ENCODE measurements at places on chromosomes 11 and 22.
A peak's percentile ranks its signal among the peaks of the same experiment; 100 is the strongest.

- DNase-seq: no peak
These were observed 17.6 kb upstream of the PPFIA1 start for GRCh38 chr11:70252844-70253243.

GRCh38 chr22:43451371-43452050 is 39.7 kb downstream of the MPPED1 start:
- no peak for DNase-seq

DNA sequence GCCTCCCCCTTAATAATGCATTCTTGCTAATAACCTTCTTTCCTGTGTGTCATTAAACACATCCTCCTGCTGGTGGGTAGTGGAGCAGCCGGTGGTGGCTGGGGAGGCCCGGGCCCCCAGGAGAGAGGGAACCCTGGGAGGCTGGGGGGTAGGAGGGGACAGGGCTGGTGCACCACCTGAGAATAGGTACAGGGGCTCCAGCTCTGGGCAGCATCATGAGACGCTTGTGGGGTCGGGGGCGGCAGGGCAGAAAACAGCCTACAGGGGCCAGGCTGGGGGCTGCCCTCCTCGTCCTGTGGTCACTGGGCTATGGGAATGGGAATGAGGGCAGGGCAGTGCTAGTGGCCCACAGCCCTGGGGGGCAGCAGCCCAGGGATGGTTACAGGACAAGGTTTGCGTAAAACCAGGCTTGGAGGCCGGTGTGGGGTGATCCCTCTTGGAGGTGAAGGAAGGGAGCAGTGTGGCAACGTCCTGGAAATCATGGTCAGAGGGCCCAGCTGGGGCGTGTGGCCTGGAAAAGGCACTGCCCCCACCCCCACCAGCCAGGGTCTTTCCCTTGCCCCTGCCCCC is 18.5 kb upstream of the CCDC188 start:
- no peak for DNase-seq

- DNase-seq: no peak
These were observed 24.8 kb downstream of the ACER3 start for GRCh38 chr11:76885390-76886097.

GRCh38 chr22:30920407-30920806 is 48.2 kb downstream of the MORC2 start:
- no peak for DNase-seq

- DNase-seq: peak; percentile 31
These were observed 8.3 kb upstream of the HTR3B start for GRCh38 chr11:113896156-113896879.

DNA sequence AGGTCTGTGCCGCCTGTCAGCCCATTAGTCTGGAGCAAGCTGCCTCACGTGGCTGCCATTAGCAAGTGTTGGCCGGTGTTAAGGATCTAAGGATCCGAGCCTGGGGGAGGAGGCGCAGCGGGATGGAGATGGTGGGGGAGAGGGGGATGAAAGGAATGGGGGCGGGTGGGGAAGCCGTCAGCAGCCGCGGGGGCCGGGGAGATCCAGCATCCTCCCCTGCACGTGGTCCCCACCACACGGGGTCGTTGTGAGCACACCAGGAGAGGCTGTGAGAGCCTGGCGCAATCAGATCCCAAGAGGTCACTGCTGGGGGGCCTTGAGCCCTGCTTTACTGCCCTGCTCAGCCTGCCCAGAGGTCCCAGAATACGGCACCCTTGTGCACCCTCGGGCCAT is 7.3 kb downstream of the CABP7 start:
- DNase-seq: no peak

GRCh38 chr11:17443926-17444690 is 32.5 kb downstream of the ABCC8 start:
- DNase-seq: no peak

DNA sequence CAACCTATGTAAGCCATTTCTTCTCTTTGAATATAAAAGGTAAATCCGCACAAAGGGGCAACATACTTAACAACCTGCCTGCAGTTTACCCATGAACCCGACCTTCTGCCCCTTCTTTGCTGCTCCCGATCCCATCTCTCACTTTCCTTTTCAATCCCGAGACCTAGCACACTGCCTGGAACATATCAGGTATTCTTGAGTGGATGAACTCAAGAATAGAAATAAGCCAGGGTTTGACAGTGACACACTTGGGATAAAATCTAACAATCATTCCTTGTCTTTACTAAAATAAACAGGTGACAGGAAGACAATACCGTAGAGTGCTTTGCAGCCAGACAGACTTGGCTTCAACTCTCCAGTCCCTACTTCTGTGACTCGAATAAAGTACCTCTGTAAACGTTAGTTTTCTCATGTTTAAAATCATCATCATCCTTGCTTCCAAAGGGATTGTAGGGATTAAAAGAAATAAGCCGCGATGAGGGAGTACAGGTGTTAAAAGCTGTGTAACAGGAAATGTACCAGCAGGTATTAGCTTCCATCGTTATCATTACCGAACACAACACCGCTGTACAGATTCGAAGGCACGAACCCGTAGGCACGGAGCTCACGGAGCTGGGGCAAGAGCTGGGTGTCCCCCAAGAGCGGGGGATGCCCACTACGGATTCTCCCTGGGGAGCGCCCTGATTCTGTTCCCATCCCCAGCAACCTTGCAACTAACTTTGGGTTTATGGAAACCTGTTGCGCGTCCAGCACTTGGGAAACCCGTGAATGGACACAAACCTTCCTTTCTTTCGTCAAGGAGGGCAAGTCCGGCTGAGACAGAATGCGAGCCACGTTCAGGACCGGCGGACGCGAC is 720 bp downstream of the UFD1 start:
- DNase-seq: no peak

DNA sequence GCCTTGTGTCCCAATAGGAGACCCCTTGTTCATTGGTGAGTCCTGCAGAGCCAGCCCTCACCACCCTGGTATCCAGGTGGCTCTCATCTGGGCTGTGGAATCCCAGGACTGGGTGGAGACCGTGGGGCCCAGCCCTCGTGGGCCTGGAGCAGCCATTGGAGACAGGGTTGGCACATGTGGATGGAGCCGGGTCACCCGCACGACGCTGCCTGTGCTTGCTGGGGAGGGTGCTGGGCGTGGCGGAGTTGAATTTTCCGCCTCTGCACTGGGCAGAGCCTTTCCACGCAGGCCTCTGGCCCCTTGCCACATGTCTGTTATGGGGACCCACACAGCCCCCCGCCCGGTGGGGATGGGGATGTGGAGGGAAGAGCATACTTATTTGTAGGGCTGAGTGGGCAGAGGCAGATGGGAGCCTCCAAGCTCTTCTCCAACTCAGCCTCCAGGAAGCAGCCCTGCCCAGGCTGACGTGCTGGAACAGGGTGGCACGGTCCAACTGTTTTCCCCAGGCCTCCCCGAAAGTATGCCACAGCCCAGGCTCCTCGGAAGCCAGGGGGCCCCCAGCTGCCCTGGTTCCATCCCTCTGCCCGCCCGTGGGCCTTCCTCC is 12.6 kb downstream of the GRAMD4 start:
- no peak for DNase-seq

DNA sequence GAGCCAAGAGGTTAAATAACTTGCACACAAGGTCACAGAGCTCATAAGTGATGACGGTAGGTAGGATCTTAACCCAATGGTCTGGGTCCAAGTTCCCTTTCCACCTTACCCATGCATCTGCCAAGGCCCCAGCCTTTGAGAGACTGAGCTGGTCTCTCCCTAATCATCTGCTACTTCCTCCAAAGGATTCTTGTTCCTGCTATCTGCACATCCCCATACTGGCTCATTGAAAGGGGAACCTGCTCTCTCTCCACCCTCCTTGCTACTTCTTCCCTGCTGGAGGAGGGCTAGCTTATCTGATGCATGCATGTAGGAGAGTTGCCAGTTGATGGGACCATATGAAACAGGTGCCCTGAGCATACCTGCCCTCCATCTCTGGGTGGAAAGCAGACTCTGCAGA is 47.7 kb downstream of the COMMD9 start:
- no peak for DNase-seq

GRCh38 chr11:64337538-64338249 is 2.3 kb upstream of the CCDC88B start:
- no peak for DNase-seq

GRCh38 chr11:111641339-111642015 is 39.2 kb downstream of the SIK2 start:
- DNase-seq: no peak

- DNase-seq: no peak
These were observed 41.6 kb downstream of the MRTFA start for GRCh38 chr22:40594924-40595323.

- no peak for DNase-seq
These were observed 35.9 kb upstream of the PRDM11 start for GRCh38 chr11:45110562-45110961.

DNA sequence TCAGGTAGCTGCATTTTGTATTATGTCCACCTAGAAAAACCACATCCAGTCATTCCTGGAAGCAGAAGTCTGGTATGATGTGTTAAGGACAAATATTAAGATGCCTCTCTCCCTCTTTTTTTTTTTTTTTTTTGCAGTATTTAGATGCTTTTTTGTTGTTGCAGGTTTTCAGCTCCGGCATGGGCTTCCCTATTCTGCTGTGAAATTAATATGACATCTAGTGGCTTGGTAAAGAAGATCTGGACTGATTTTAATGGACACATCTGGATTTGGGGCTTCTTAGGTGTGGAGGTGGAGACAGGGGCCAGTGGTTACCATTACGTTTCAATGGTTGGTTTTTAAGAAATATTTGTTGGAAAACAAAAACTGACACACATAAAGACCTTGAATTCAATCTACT is 47.5 kb upstream of the RASSF10 start:
- DNase-seq: no peak

GRCh38 chr11:37762079-37762478 is 1164.0 kb upstream of the RAG2 start:
- DNase-seq: no peak

Measured in NCI-H2081 treated with DMSO at 0.1 percent for 48 hours (cell line).